ENCODE measurements at places on chromosomes 4 and X.
A peak's percentile ranks its signal among the peaks of the same experiment; 100 is the strongest.

DNA sequence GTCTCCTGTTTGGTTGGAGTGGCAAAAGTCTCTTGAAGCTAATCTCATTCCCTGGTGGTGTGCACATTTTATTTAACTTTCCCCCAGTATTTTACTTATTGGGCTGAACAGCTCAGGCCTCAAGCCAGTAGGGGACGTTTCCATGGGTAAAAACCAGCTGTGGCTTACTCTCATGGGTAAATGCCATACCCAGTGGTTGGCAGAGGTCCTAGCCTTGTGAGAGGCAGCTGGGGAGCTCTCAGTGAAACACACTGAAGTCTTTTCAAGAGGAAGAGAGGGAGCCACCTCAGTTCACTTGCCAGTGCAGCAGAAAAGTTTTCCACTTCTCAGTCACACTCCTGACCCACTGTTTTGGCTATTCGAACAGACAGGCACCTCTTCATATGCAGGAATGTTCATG, 1964.2 kb downstream of the ARAP2 start:
- DNase-seq: no peak

DNA sequence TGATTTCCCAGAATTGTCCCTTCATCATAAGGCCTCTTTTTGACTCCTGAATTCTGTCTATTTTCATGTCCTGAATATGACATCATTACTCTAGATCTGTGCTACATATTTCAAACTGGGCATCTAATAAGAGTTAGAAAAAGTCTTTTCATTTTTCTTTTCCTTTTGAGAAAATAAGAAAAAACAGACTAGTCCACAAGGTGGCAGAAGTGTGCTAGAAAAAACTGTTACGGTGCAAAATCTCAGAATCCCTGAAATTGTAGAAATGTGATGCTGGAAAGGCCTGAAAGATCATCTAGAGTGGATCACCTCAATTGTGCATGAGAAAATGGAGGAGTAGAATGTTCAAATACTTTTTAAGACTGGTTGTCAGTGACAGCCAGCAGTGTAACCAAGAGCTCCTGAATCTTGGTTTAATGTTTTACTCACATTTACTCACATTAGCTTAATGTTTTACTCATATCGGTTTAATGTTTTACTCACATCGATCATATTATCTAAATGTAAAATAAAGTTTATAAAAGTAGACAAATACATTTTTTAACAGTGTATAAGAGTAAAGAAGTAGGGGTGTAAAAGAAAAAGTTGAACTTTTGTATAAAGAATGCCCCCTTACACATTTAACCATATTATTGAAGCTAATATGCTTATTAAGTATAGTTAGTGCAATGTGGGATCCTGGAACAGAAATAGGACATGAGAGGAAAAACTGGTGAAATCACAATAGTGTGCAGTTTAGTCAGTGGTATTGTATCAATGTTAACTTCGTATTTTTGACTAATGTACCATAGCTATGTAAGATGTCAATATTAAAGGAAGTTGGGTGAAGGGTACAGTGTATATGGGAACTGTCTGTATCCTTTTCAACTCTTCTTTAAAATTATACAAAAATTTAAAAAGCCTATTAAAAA, 15.2 kb downstream of the ASB11 start:
- peak; percentile 4 for DNase-seq

DNA sequence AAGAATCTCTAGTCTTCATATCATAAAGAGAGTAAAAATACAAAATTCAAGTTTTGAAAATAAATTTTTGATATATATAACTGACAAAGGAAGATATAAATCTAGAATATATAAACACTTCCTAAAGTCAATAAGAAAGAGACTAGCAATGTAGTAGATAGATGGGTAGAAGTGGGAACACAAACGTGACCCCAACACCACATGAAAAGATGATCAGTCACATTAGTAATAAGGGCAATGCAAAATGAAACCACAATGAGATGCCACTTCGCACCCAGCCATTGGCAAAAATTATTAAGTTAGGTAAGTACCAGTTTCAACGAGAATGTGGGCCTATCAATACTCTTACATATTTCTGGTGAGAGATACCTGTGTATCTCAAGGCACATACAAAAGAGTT, 106.5 kb downstream of the EGF start:
- DNase-seq: no peak

DNA sequence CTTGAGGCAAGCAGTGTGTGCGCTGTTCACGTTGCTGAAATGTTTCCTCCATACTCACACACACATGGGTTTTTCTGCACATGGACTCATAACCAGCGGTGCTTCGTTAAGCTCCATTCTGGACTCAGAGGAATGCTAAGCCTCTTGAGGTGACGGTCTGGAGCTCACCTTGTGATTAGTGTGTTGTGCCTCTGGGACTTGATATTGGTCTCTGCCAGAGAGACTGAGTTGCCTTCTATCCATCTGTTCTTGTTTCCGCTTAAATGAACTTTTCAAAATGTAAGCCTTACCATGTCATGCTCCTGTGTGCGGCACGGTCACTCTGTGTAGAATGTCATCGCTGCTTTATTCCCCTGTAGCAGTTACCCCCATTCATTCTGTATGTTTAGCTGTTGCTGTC, 42.5 kb downstream of the ADD1 start:
- no peak for DNase-seq

All from EL (cell line).